Neural progenitor cell (in vitro differentiated cells): ENCODE measurements at places on chromosomes 1 and 21.
A peak's percentile ranks its signal among the peaks of the same experiment; 100 is the strongest.

- H3K36me3 ChIP-seq = no peaks in the 10 kb centered on the region
- no peak for DNase-seq
- H3K27ac ChIP-seq = no peak overlapping the region
- no peak overlapping the region for H3K4me3 ChIP-seq
Measured at GRCh38 chr1:61192663-61193330, 110.4 kb downstream of the NFIA start.

DNA sequence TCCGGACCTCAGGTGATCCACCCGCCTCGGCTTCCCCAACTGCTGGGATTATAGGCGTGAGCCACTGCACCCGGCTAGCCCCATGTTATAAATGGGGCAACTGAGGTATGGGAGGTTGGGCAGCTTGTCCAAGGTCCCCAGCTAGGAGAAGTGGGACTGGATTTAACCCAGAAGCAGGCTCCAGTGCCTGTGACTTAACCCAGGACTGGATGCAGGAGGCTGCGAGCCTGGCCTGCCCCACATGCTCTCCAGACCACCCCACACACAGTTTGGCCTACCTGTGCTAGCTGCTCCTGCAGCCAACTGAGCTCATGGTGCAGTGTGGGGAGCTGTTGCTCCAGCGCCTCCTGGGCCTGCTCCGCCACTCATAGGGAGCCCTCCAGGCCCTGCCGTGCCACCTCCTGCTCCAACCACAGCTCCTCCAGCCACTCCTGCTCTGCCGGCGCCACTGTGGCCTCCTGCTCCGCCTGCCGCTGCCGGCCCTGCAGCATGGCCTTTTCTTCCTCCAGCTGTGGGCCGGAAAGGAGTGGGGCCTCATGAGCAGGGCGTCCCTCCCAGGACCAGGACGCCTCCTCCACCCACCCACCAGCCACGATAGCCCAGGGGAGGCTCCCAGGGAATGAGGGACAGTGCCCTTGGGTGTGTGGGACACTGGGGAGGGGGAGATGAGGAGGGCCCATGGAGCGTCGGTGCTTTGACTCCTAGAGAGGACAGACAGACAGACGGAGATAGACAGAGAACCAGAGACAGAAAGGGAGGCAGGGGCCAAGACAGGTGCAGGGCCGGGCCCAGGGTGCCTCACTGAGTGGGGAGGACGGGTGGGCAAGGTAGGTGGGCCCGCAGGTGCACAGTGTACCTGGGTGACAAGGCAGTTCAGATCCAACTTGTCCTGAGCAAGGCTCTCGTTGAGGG, 12.4 kb upstream of the NBPF1 start:
- H3K27me3 ChIP-seq = no peaks in the 10 kb centered on the region
- H3K36me3 ChIP-seq = no peaks in the 10 kb centered on the region
- DNase-seq = no peak
- H3K27ac ChIP-seq = no peak overlapping the region
- H3K4me3 ChIP-seq = no peak overlapping the region

DNA sequence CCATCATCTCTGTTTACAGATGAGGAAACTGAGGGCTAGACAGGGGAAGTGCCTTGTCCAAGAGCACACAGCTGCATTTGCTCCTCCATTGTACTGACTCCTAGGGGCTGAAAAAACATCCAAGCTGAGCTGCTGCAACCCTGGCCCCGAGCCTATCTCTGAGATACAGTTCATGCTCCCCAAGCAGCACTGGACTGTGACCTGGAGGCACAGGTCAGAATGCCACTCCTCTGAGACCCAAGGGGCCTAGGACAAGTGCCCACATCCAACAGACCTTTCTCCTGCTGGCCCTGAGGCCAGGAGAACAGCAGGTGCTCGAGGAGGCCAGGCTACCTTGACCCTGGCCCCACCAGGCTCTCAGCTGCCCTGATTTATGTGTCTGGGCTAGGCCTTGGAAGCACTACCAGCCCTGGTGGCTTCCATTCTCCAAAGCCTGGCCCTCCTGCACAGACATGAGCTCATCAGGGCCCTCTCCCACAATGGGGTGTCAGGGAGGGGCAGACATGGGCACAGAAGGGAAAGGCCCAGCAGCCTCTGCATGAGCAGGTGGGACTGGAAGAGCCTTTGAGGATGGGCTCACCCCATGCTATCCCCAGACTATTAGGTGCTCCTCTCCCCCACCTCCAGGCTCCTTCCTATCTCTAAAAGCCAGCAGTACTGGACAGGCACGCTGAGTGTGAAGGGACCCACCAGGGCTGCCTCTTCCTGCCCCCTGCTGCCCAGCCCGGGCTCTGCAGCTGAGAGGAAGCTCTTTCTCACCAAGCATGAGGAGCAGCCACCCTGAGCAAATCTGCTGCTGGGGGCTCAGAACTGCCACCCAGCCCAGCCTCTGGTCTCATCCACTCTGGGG, 18.8 kb downstream of the ADGRB2 start:
- H3K4me1 ChIP-seq = peaks cover 20% of the 10 kb centered on the region
- no peaks in the 10 kb centered on the region for H3K36me3 ChIP-seq
- no peaks in the 10 kb centered on the region for H3K27me3 ChIP-seq
- no peak overlapping the region for H3K4me3 ChIP-seq

GRCh38 chr1:93180723-93181613, at the start of gene CCDC18:
Gene CCDC18, plus strand, starts transcription at chr1:93180724. Its CDS starts 2,638 bp downstream, at chr1:93183362.
- H3K36me3 ChIP-seq = no peaks in the 10 kb centered on the region
- H3K27me3 ChIP-seq = no peaks in the 10 kb centered on the region
- H3K27ac ChIP-seq = peak within 1 kb of the TSS; percentile 93
- peaks cover 9% of the 10 kb centered on the region for H3K4me1 ChIP-seq

- no peak overlapping the region for H3K4me3 ChIP-seq
- no peak overlapping the region for H3K27ac ChIP-seq
- peaks cover 11% of the 10 kb centered on the region for H3K36me3 ChIP-seq
- DNase-seq = no peak
- no peaks in the 10 kb centered on the region for H3K27me3 ChIP-seq
Measured at GRCh38 chr21:33619726-33620125, 21.8 kb downstream of the CRYZL1 start.

GRCh38 chr1:47523835-47524215, 86.0 kb downstream of the FOXD2 start:
- H3K4me3 ChIP-seq = no peak overlapping the region
- H3K36me3 ChIP-seq = no peaks in the 10 kb centered on the region
- peaks cover 52% of the 10 kb centered on the region for H3K27me3 ChIP-seq
- DNase-seq = no peak
- no peaks in the 10 kb centered on the region for H3K4me1 ChIP-seq

DNA sequence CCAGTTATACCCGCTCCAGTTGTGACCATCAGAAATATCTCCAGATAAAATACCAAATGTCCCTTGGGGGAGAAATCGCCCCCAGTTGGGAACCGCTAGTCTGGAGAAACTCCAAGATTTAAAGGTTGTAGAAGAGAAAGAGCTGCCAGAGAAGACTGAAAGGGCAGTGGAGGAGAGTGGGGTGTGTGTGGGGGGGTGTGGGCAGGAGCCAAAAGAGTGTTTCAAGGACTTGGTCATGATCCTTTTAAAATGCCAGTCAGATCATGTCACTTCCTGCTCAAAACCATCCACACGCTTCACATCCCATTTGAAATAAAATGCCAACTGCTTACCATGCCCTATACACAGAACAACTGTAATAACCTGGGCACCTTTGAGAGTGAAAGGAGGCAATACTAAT, 3.4 kb upstream of the HEYL start:
- H3K27me3 ChIP-seq = peaks cover 77% of the 10 kb centered on the region
- no peak for DNase-seq
- no peak overlapping the region for H3K27ac ChIP-seq
- no peak overlapping the region for H3K4me3 ChIP-seq
- H3K36me3 ChIP-seq = no peaks in the 10 kb centered on the region

- H3K4me3 ChIP-seq = no peak overlapping the region
- no peaks in the 10 kb centered on the region for H3K36me3 ChIP-seq
- no peaks in the 10 kb centered on the region for H3K27me3 ChIP-seq
- H3K27ac ChIP-seq = no peak overlapping the region
- DNase-seq = peak; percentile 70
Measured at GRCh38 chr1:3283849-3284248, 170.6 kb upstream of the ARHGEF16 start.

DNA sequence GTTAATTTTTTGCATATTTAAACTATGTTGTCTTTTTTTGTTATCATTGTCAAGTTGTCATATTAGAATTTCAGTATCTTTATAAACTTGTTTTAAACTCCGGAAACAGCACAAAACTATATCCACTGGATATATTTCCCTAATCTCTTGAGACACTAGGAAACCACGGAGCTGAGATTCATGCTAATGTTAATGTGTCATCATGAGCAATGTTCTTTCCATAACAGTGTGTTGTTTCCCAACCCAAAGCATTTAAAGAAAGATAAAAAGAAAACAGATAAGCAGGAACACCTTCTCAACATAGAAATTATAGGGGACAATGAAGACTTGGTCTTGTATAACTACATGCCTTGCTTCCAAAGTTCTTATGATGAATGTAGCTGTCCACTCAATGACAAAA, 626.2 kb upstream of the TMPRSS15 start:
- no peak overlapping the region for H3K4me3 ChIP-seq
- no peaks in the 10 kb centered on the region for H3K36me3 ChIP-seq
- no peaks in the 10 kb centered on the region for H3K4me1 ChIP-seq
- no peak for DNase-seq
- H3K27ac ChIP-seq = no peak overlapping the region
- no peaks in the 10 kb centered on the region for H3K27me3 ChIP-seq

DNA sequence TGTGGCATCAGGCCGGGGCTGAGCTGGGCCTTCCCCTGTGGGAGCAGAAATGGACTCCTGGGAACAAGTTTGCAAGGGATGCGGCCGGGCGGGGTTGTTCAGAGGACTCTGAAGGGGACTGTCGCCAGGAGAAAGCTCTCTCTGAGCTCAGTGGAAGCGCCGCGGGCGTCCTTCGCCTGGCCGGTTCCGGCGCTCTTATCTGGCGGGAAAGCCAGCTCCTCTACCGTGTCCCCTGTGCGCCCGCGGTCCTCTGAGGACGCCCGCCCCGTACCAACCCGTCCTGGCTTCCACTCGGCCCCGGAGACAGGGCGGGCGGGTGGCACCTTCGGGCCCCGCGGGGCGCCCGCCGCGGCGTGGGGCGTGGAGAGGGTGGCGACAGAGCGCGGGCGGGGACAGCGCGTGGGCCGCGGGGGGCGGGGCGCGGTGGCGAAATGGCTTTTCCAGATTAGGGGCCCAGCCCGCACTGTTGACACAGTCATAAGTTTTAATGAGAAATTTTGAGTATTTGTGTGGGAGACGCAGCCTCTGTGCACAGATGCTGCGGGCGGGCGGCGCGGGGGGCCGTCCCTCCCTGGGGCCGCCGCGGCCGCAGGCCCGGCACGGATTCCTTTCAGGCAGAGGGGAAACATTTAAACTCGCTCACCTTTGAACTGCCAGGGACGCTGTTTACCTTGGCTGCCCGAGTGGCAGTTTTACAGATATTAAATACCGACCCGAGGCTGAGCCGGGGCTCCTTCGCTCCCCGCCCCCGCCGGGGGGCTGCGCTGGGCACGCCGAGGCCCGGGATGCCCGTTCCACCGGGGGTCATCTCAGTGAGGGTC, 70.2 kb downstream of the FOXD2 start:
- H3K27ac ChIP-seq = no peak overlapping the region
- peaks cover 97% of the 10 kb centered on the region for H3K27me3 ChIP-seq
- H3K36me3 ChIP-seq = no peaks in the 10 kb centered on the region
- DNase-seq = peak; percentile 69
- H3K4me1 ChIP-seq = peaks cover 6% of the 10 kb centered on the region
- H3K4me3 ChIP-seq = peak overlapping the region; percentile 47

DNA sequence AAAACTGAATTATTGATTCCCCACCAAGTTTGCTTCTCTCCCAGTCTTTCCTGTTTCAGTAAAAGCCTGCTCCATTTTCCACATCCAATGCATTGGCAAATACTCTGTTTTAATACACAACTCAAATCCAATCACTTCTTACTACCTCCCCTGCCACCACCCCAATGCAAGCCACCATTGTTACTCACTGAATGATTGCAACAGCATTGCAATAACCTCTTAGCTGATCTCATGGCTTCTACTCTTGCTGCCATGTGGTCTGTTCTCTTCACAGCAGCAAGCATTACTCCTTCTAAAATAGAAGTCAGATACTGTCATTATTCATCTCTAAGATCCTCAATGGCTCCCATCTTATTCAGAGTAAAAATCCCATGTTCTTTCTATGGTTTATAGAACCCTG, 123.4 kb downstream of the ATP6V1G3 start:
- no peaks in the 10 kb centered on the region for H3K27me3 ChIP-seq
- DNase-seq = no peak
- no peak overlapping the region for H3K4me3 ChIP-seq
- H3K36me3 ChIP-seq = no peaks in the 10 kb centered on the region
- H3K4me1 ChIP-seq = no peaks in the 10 kb centered on the region
- no peak overlapping the region for H3K27ac ChIP-seq

GRCh38 chr1:89350298-89350697, 13.6 kb upstream of the GBP6 start:
- H3K27me3 ChIP-seq = no peaks in the 10 kb centered on the region
- no peaks in the 10 kb centered on the region for H3K36me3 ChIP-seq
- H3K4me1 ChIP-seq = peaks cover 9% of the 10 kb centered on the region
- no peak overlapping the region for H3K4me3 ChIP-seq
- no peak overlapping the region for H3K27ac ChIP-seq
- DNase-seq = no peak

DNA sequence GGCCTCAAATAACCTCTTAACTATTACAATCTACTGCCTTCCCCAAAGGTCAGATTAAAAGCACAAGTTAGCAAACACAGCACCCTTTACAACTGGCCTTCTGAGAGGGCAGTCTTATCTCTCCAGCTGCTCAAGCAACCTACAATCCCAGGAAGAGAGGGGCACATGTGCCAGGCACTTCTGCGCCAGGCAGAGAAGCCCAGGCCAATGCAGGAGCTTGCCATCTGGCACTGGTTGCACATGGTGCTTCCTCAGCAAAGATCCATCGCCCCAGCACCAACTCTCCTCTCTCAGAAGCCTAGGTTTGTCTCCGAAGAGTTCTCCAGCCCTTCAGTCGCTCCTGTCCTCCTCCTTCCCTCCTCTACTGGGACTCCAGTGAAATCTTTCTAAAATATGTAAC, 2.5 kb downstream of the STK40 start:
- no peak overlapping the region for H3K27ac ChIP-seq
- H3K4me3 ChIP-seq = no peak overlapping the region
- no peaks in the 10 kb centered on the region for H3K27me3 ChIP-seq
- H3K4me1 ChIP-seq = peaks cover 27% of the 10 kb centered on the region

DNA sequence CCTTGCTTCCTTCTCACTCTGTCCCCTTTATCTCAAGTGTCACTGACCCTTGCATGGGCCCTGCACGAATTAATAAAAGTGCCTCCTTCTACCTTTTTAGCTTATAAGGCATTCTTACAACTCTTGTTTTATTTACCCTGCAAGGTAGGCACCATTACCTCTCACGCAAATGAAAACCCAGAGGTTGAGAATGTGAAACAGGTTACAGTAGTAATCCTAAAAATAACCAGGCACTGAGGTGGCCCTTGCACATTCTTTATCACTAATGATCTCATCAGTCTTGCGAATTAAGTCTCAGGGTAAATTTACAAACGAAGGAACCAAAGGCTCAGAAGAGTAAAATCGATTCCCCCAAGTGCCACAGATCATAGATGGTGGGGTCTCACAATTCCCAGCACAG, 3.7 kb downstream of the GLIS1 start:
- no peaks in the 10 kb centered on the region for H3K36me3 ChIP-seq
- no peak overlapping the region for H3K27ac ChIP-seq
- peaks cover 85% of the 10 kb centered on the region for H3K27me3 ChIP-seq
